GM23338 (cell line): ENCODE measurements at places on chromosomes 12 and 14. TPM values are rescaled to one million over a fixed set of nuclear protein-coding genes. Genes with fewer than 3 reads are reported as not detected.

- no peak for DNase-seq
Observed at GRCh38 chr14:64795211-64795610, 84.5 kb downstream of the SPTB start.

DNA sequence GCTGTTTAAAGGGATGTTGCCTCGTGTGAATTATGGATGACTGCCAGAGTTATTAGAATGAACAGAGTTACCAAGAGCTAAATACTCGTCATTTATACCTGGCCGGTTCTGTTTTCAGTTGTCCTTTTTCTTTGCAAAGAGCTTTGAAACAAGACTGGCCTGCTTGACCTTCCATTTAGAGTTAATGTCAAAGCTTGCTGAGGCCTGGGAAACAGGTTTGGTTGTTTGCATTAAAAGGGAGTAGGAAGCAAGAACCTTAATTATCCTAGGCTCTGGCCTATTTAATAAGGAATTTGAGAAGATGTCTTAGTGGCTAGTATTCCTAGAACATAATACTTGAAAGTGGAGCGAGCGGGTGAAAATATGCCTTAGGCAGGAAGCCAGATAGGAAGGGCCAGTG is 233.3 kb downstream of the CACNA1C start:
- DNase-seq: no peak

GRCh38 chr12:30134229-30134628 is 350.5 kb upstream of the TMTC1 start:
- peak; percentile 72 for DNase-seq

GRCh38 chr12:124661341-124661740 is 93.9 kb upstream of the NCOR2 start:
- no peak for DNase-seq

GRCh38 chr12:104742551-104743201 is 215.4 kb downstream of the SLC41A2 start:
- DNase-seq: no peak

DNA sequence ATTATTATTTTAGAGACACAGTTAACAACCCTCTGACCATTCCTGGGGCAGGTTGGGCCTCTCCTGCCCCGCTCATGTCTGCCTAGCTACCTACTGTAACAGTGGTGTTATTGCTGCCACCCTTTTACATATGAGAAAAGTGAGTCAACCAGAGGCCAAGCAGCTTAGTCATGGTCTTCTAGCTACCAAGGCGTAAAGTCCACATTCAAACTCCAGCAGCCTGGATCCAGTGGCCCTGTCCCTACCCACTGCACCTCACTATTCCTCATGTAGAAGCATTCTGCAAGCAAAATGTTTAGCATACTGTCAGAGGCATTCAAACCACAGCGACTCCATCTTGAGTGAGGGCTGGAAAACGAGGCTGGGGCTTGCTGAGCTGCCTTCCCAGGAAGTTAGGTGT is 95.8 kb downstream of the SLC15A4 start:
- no peak for DNase-seq

DNA sequence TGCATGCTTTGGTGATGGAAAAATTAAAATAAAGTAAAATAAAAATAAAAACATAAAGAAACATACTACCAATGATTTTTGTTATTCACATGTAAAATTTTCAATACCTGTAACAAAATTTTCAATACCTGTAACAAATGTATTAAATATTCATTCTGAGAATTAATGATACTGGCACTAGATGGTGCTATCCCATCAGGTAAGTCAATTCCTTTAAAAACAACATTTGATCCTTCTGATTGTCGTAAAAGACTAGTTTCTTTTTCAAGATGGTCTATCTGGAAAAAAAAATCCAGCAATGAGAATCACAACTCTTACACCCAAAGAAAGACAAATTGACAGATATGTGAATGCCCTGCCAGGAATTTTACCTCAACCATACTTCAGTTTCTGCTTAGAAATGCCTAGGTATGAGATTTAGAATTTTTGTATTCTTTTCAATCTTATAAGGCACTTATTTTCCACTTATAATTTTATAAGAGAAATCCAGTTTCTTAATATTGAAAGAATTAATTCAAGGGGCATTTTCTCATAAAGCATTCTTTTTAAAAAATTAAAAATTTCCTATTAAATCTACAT is 30.7 kb downstream of the CEP290 start:
- DNase-seq: peak; percentile 57

- DNase-seq: no peak
Observed at GRCh38 chr14:102993523-102993922, 63.8 kb downstream of the CDC42BPB start.

GRCh38 chr14:95961481-95961880 is 77.7 kb upstream of the C14orf132 start:
- DNase-seq: no peak

DNA sequence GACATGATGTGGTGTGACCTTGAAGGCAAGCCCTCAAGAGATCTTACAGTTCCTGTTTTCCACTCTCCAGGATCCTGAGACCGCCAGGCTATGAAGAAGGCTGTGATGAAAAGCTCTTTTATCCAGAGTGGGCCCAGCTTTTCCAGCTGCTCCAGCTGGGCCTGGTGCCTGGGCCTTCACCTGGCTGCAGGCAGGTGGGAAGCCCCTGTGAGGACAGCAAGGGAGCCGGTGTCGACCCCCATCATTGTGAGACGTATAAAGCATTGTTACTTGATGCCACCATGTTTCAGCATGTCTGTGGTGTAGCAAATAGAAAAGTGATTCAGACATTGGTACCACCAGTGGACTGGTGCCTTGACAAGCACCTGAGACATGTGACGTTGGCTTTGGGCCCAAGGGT is 190.2 kb downstream of the KIF26A start:
- DNase-seq: no peak

GRCh38 chr14:99524804-99525698 is 43.8 kb downstream of the CCNK start:
- DNase-seq: peak; percentile 65

DNA sequence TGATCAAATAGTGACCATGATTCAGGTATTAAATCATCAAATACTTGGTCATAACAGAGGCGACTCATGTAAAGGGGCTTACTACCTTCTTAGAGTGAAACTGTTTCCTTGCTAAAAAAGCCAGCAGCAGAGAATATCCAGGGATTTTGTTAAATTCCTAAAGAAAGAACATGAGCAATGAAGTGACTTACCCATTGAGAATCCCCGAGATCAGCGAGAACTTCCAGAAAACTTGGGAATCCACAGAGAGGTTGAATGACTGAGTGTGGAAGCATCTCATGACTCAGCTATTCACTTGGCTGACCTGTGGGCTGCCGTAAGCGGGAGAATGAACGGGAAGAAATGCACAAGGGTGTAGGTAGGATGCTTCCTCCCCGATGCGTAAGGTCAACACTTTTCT is 85.3 kb upstream of the KCNA1 start:
- DNase-seq: no peak

- DNase-seq: no peak
Observed at GRCh38 chr14:101634850-101635748, 73.8 kb downstream of the DIO3 start.

DNA sequence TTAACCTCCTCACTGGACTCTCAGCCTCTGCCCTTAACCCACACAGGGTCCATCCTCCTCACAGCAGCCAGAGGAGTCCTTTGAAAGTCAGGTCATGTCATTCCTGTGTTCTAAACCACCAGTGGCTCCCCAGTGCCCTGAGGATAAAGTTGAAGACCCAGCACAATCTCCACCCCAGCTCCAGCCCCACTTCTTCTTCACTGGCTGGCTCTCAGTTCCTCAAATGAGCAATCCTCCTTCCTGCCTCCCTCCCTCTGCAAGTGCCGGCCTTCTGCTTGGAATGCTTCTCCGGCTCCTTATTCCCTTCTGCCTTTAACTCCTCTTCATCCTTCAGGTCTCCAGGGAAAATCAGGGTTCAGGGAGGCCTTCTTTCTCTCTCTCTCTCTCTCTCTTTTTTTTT is 32.0 kb upstream of the SPPL3 start:
- no peak for DNase-seq

DNA sequence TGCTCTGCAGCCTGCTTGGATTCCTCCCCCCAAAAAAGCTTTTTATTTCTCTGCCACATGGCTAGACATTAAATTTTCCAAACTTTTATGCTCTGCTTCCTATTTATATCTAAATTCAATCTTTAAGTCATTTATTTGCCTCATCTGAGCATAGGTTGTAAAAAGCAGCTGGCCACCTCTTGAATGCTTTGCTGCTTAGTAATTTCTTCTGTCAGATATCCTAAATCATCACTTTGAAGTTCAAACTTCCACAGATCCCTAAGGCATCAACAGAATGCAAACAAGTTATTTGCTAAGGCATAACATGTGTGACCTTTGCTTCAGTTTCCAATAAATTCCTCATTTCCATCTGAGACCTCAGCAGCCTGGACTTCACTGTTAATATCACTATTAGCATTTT is 209.6 kb downstream of the FSCB start:
- DNase-seq: no peak

GRCh38 chr14:61663312-61663979 is 31.9 kb upstream of the HIF1A start:
- no peak for DNase-seq

DNA sequence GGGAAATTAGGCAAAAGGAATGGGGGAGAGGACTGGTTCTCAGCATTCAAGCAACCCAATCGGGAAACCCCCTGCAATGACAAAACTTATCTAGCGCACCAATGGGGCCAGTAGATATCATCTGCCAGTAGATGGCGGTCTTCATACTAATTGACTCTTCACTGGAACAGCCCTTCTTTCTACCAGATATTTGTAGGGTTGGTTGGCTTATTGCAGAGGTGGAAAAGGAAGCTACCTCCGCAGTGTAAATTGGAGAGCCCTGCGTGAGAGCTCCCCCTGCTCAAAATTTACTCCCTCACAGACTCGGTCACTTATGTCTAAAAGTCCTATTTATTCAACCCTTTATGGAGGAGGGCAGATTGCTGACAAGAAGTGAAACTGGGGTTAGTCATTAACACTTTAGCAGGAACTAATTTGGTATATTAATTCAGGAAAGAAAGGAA is 166.1 kb upstream of the CCND2 start:
- peak; percentile 94 for DNase-seq

DNA sequence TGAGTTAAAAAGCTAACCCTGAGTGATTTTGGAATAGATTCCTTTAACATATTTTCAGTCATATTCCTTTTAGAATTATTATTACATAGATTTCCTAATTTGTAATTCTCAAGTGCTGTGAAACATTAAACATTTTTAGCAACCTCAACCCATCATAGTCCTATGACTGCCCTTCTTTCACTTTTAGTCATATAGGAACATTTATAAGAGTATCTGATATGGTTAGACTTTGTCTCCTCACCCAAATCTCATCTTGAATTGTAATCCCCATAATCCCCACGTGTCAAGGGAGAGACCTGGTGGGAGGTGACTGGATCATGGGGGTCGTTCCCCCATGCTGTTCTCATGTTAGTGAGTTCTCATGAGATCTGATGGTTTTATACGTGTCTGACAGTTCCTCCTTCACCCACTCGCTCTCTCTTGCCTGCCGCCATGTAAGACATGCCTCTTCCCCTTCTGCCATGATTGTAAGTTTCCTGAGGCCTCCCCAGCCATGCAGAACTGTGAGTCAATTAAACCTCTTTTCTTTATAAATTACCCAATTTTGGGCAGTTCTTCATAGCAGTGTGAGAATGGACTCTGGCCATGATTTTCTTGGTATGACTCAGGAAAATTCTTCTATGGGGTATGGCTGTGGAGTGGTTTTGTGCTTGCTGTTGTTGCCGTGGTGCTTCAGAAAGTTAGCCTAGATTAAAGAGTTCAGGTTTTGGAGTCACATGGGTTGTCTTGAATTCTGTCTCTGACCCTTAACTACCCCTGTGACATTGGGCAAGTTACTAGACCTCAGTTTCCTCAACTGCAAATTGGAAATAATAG is 83.9 kb downstream of the FUT8 start:
- DNase-seq: no peak

DNA sequence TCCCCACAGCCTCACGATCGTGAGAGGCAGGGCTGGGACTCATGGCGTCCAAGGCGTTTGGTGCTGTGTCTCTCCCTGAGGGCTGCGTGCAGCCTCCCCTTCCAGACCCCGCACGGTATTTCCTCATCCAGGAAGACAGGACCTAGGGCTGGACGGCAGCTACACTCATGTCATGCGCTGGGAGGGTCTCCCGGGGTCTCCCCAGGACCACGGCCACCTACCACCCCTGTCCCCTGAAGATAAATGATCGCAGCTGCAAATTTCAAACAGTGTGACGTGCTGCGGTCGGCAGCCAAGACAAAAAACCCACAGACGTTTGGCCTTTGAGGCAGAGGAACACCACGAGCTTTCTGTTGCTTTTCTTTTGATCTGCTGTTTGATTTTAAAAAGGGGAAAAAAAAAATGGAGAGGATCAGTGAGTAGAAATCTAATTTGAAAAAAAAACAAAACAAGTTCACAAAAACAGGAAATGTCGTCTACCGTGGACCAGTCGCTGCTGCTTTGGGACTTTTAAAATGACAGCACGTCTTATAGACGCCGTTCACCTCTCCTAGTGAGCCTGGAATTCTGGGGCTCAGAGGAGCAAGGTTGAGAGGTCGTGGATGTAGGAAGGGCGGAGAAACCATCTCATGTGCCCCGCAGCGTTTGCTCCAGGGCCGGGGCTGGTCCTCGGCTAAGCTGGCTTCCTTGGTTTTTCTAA is 237.6 kb downstream of the SLC41A2 start:
- DNase-seq: no peak

DNA sequence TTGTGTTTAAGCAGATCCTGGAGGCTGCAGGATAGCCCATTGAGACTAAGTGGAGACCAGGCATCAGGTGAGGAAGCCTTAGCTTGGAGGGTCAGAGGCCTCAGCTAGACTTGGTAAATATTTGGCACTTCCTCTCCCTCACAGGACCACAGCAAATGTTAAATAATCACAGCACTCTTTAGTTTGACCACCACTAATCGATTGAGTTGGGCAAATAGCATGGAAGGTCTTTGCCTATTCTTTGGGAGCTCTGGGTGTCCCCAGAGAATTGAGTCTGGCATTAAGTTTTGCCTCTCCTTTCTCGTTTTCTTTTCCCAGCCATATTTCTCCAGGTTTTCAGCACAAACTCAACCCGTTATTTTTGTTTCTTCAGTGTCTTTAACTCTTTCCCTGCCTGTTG is 61.4 kb downstream of the ETV6 start:
- DNase-seq: no peak

DNA sequence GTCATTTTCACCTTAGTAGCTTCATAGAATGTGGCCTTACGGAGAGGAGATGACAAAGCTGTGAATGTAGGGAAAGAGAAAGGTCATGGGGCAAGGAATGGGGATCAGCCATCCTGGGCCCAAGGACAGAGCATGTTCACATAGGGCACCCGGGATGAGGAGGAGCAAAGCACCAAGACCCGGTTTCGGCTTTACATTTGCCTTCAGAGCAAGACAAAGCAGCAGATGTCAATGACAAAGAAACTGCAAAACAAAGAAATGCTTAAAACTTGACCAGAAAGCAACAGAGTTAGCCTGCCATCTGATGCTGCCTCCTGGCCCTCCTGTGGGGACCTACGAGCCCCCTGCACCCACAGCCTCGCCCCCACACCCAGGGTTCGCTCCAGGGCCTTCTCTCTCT is 249.2 kb downstream of the SLC41A2 start:
- peak; percentile 70 for DNase-seq

- DNase-seq: no peak
Observed at GRCh38 chr12:123951467-123951866, 21.2 kb downstream of the CCDC92 start.

Gene YEATS4
- total RNA-seq: 82.5 and 90.5 TPM in 2 replicates

Gene CD27
- total RNA-seq: not detected in 2 replicates

Gene ADAM21
- total RNA-seq: not detected in 2 replicates

Gene TAS2R13
- 3.6 and 6.1 TPM in 2 replicates for total RNA-seq

Gene PYGL
- total RNA-seq: 77.0 and 93.8 TPM in 2 replicates

Gene LMO3
- 15.1 and 15.2 TPM in 2 replicates for total RNA-seq

Gene CATSPERB
- 0.38 TPM in 1 of 2 replicates, not detected in the other for total RNA-seq

Gene CLEC2A
- total RNA-seq: not detected in 2 replicates
